ENCODE measurements at places on chromosomes 6 and 20.

DNA sequence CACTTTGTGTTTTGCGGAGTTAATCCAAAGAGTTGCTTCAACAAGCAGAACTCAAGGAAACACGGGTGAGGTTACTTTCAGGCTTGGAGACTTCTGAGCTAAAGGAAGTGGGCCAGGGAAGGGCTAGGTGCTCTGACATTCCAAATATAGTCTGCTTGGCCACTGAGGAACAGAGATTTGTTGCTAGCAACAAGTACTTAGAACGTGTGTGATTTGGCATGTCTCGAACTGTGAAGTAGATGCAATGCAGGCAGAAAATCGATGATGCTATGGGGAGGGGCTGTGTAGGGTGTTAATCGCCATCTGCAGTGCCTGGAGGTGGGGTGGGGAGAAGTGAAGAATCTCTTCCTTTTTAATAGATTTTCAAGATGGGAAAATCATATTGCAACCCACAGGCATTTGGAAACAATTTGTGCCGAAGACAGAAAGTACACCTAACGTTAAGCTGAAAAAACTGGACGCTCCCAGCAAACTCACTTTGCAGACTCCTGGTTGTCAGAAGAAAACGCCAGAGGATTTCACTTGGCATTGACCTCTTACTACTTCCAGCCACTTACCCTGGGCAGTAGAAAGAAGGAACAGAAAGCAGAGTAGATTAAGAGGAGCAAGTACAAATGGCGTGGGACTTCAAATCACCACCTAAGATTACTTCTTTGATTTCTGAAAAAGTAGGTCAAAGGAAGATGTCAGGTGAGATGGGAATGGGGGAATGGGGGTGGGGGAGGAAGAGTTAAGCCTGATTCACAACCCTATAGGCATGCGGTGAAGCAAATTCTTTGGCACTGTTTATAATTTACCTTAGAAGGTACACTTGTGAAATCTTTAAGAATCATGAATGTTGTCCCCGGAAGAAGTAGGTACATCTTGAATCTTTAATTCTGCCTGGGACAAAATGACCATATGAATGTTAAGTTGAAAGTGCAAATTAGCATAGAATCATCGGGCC lies 314.1 kb downstream of the CD83 start:
- DNase-seq: no peak

DNA sequence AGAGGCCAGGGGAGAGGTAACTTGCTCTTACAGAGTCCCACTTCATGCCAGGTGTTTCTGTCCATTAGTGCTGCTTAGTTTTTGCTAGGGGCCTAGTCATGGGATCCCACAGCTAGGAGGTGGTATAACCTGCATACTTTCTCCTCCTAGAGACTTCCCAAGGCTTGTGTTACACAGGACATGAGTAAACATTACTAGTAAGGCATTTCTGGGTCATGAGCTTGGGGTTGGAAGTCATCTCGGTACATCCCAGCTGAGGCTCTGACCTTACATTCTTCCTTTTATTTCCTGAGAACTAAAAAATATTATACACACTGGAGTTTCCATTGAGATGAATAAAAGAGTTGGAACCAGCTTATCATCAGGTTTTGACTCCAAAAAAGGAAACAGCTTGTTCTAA lies 20.9 kb upstream of the PNPLA1 start:
- DNase-seq: no peak

DNA sequence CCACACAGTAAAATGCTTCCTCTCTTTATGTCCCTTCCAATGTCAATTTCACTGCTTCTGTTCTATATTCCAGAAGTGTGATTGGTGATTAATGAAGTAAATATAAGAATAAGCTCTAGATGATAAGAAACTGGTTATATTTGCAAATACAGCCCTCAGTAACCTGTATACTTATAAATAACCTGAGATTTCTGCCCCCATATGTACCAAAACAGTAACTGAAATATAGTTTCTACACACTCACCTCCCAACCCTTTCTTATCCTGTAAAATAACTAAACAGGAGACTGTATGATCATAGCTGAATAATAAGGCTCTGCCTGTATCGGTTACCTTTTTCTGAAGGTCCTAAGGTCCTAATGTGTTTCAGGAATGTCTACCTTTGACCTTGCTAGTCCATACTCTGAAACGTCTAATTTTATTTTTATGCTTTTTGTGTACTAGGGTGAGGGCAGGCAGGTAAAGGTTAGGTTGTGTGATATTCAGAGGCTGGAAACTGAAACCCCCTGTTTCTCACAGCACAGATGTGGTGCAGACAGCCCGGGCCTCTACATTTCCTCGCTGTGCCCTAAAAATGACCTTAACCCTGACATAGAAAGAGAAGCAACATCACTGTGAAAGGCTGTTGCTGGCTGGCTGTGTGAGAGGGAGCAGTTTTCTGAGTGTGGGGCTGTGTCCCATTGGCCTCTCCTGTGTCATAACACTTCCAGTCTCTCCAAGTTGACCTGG lies 378.8 kb downstream of the CENPW start:
- DNase-seq: no peak

- no peak for DNase-seq
Measured at GRCh38 chr6:95417856-95418255, 159.5 kb upstream of the MANEA start.

DNA sequence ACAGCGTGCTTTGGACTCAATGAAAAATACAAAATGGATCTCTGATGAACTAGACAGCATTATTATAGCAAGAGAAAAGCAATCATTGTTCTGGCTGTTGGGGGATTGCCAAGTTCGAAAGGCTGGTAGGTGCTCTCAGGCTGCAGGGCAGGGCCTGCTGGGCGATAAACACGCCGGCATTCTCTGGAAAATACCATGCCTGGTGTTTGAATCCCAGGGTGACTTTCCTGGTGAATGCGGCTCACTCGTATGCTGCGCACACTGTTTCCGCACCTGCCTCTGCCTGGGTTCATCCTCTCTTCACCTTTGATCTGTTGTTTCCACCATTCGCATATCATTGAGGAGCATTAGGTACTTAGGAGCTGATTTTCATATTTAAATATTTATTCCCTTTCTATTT lies 37.4 kb downstream of the GCNT2 start:
- no peak for DNase-seq

DNA sequence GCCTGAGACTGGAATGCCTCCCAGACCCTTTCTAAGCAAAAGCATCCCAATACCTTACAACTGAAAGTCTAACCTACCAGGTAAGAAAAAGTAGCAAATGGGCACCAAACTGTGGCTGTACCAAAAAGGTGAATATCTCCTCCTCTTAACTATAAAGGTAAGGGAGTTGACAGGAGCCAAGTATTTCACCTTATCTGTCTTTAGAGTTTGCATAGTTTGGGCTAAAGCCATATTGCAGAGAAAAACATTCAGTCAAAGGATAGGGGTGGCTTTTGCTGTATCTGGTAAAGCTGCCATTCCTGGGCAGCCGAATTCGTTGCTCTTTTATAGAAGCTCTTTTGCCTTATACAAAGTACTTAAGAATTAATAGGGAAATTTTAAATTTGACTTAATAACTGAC lies 38.1 kb downstream of the PHF3 start:
- DNase-seq: no peak

GRCh38 chr6:163023700-163024099 lies 295.9 kb downstream of the PACRG start:
- no peak for DNase-seq

DNA sequence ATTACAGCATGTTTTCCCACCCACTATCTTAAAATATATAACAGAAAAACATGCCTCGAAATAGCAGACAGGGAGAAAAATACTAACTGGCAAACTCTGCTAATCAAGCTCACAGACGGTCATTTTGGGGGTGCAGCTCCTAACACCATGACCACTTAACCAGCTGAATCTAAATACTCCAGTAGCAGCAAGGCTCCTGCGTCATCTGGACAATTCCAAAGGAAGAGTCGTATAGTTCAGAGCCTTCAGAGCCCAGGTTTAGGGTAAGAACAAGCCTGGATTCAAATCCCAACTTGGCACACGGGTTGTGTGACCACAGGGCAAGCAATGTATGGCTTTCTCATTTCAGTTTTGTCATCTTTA lies 81.3 kb upstream of the COL21A1 start:
- no peak for DNase-seq

DNA sequence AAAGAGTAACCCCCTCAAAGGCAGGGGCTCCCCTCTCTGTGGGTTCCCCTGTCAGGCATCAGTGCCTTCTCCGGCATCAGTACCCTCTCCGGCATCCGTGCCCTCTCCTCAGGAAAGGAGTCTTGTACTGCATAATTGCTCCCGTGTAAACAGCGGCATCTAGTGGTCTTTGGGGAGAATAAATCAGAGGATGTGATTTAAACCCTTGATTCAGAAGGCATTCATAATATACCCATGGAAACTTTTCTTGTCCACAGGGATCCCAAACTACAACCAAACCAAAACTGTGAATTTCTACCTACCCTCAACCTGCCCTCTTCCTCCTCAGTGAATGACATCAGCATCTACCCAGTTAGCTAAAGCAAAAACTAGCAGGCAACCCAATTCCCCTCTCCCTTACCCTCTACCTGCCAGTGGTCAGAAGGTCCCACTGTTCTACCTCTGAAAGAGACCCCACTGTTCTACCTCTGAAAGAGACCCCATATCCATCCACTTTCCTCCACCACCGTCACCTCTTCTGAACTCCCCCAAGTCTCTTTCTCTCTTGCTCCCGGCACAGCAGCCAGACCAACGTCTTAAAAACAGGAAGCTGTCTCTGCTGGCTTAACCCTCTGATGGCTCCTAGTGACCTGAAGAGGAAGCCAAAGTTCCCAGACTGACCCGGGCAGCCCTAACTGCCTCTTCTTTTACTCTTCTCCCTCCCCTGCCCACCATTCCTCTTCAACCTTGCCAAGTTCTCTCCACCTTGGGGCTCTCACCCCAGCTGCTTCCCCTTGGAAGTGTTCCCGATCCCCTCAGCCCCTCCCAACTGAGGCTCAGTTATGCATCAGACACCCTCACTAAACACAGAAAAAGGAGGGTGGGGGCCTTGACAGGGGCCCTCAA lies 27.2 kb downstream of the UBE2V1 start:
- peak; percentile 42 for DNase-seq

- DNase-seq: no peak
Measured at GRCh38 chr6:33781131-33781975, 7.6 kb downstream of the LEMD2 start.

GRCh38 chr6:14444295-14444972 lies 326.9 kb downstream of the CD83 start:
- no peak for DNase-seq

GRCh38 chr6:64146876-64147275 lies 511.3 kb downstream of the PHF3 start:
- DNase-seq: no peak

GRCh38 chr6:43795421-43795820 lies 25.4 kb downstream of the VEGFA start:
- DNase-seq: no peak

GRCh38 chr6:45327956-45328522 lies at the start of gene RUNX2:
RUNX2 (plus strand) TSS chr6:45328330; CDS start chr6:45328727, 397 bp downstream.
- DNase-seq: no peak

Measured in CMK (cell line).